ENCODE measurements at places on chromosomes 2 and 18.

DNA sequence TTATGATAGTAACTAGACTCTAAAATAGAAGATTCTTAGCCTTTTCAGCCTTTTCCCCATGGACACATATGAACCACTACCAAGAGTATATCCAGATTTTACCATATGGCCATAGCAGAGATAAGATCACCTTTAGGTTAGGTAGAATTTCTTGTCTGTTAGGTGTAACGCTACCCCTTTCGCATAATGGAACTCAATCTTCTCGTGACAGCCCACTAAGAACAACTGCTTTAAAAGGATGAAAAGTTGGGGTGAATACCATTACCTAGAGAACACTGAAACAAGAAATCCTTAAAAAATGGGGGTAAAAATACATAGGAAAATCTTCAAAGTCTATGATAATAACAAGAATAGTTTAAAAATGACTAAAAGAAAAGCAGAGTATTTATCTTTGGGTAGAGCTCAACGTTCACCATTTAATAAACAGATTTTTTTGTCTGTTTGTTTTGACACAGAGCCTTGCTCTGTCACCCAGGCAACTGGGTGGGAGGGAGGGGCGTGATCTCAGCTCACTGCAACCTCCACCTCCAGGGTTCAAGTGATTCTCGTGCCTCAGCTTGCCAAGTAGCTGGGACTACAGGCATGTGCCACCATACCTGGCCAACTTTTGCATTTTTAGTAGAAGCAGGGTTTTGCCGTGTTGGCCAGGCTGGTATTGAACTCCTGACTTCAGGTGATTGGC, 67.2 kb downstream of the VIL1 start:
- no peak for DNase-seq

DNA sequence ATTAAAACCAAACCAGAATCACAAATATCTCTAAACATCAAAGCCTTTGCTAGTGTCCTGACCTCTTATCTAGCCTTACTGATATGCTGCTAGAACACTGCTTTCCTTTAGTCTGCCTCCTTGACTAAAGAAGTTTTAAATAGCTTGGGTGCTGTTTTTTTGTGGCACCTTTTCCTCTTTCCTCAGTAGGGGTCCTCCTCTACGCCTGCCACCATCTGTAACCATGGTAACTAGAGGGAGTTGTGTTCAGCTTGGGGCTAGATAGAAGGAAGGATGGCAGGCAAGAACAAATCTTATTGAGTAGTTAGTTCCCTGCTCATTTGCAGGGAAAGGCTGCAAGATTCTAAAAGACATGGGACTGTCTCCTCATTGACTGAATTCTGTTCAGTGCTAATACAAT, 86.0 kb downstream of the TAF4B start:
- no peak for DNase-seq

DNA sequence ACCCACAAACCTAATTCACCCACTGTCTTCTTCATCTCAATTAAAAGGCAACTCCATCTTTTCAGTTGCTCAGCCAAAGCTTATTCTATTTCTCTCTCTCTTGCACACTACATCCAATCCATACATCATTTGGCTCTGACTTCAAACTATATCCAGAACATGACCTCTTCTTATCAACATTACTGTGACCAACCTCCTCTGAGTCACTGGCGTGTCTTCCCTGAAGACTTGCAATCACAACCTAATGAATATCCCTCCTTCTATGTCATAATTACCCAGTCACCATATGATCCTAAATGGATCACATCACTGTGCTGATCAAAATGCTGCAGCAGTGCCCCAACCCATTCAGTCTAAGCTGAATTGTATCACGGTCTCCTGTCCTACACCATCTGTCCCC, 22.6 kb upstream of the SULT1C3 start:
- no peak for DNase-seq

- DNase-seq: no peak
Measured at GRCh38 chr2:3296182-3296972, 81.2 kb downstream of the EIPR1 start.

GRCh38 chr2:64284751-64285150, 140.5 kb upstream of the PELI1 start:
- DNase-seq: no peak

- peak; percentile 55 for DNase-seq
Measured at GRCh38 chr2:102703748-102704147, 58.1 kb upstream of the TMEM182 start.

DNA sequence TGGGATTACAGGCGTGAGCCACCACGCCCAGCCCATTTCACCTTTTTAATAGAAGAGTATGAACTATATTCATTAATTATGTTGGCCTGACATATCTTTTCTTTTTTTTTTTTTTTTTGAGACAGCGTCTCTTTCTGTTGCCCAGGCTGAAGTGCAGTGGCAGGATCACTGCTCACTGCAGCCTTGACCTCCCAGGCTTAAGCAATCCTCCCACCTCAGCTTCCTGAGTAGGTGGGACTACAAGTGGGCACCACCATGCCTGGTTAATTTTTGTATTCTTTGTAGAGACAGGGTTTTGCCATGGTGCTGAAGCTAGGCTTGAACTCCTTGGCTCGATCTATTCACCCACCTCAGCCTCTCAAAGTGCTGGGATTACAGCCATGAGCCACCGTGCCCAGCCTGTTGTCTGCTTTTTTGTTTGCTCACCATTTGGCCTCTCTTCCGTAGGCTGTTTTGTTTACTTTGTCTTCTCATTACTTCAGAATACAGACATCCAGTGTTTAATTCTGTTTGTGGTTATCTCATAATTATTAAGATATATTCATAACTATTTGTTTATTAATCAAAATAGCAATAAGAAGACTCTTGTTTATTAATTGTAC, 16.3 kb upstream of the CDH2 start:
- DNase-seq: no peak

- peak; percentile 39 for DNase-seq
Measured at GRCh38 chr2:159557437-159558034, 58.8 kb downstream of the BAZ2B start.

DNA sequence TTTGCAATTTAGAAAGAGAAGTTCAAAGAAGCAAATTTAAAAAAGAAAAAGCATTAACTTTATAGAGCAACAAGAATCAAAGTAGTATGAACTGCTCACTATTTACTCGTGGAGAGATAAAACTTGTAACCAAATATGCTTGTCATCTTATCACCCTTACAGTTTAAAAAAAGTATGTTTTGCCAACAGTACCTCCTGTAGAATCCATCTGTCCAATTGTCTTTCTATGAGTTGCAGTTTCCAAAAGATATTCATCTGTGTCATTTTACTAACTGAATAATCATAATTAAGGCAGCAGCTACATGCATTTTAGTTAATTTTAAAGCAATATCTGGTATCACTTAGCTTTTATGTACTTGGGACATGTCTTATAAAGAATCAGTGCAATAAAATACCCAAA, 1112.3 kb downstream of the DSC3 start:
- no peak for DNase-seq

- no peak for DNase-seq
Measured at GRCh38 chr2:145851730-145852129, 1331.8 kb upstream of the ZEB2 start.

DNA sequence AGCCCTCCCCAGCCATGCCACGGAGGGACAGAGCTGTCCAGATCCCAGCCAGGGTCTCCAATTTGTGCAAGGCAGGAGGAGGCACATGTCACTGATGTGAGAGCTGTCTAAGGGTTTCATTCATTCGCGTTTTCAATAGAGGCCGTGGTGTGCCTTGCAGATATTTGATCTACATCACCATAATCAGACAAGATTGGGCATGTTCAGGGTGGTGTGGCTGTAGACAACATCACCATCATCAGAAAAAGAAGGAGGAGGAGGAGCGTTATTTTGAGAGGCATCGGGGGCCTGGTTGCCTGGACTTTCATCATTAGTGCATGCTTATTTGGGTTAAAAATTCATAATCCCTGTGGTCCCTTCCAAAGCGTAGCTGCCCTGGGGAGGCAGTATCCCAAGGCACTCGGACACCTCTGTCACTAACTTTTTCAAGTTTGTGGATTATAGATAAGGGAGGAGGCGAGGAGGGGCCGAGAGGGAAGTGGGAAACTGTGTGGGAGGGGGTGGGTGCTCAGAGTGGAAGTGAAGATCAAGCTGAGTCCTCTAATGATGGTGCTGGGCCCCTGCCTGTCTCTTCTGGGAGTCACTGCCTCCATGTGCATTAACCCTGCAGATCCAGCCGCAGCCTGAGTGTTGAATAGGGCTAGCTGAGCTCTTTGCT, 194.1 kb downstream of the CTIF start:
- no peak for DNase-seq

DNA sequence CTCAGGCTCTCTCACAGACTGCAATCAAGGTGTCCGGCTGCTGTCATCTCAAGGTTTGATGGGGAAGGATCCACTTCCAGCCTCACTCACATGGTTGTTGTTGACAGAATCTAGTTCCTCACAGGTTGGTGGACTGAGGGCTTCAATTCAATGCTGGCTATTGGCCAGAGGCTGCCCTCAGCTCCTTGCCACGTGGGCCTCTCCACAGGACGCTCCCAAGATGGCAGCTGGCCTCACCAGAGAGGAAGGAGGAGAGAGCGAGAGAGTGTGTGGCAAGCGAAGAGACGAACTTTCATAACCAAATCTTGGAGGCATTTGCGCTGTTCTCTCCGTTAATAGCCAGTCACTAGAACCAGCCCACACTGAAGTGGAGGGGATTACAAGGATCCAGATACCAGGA, 13.5 kb upstream of the DNMT3A start:
- DNase-seq: no peak

GRCh38 chr2:189128970-189129369, 50.6 kb downstream of the COL5A2 start:
- no peak for DNase-seq

DNA sequence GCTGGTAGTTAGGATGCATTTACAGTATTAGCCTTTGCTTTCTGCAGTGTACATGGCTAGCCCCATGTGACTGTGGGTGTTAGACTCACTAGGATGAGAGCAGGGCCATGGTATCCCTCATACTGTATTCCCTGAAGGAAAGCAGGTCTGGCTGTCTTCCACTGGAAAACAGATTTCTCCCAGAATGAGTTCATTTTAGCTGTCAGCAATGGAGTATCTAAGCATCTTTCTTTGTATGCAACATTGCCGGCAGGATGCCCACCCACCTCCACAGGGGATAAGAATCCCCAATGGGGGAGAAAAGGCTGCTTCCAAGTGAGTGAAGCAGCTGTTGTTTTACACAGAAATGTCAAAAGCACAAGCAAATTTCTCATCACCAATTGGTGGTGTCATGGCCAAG, 142.7 kb upstream of the KLHL14 start:
- no peak for DNase-seq

- DNase-seq: no peak
Measured at GRCh38 chr2:125711075-125711474, 944.9 kb upstream of the GYPC start.

DNA sequence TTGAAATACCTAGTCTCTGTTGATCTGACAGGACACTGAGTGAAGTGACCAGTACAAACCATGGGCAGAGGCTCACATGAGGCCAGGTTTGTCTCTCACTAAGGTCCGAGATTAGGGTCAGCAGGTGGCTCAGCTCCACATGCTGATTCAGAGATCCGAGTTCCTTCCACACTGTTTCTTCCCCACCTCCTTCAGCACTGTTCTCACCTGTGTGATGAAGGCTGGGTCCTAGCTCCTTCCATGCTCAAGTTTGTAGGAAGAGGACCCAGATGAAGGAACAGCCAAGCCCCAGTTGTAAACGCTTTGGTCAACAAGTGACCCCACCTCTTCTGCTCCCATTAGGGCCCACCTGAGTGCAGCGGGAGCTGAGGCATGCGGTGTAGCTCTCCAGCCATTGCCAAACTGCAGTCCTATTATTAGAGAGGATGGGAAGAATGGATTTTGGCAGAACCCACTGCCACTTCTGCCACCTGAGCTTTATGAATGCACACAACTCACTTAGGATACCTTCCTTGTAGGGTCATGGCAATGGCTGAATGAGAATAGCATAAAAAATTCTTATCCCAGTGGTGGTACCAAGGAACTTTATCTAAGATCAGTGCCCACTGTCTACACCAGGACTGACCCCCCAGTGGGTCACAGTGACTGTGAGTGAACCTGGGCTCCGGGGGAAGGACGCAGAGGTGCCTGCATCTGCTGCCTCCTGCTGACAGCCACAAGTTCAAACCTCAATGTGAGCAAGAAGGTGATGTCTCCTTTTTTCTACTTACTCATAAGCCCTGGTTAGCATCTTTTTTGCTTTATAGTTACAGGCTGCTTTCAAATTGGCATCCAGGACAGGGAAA, 324.8 kb upstream of the HS6ST1 start:
- DNase-seq: no peak

DNA sequence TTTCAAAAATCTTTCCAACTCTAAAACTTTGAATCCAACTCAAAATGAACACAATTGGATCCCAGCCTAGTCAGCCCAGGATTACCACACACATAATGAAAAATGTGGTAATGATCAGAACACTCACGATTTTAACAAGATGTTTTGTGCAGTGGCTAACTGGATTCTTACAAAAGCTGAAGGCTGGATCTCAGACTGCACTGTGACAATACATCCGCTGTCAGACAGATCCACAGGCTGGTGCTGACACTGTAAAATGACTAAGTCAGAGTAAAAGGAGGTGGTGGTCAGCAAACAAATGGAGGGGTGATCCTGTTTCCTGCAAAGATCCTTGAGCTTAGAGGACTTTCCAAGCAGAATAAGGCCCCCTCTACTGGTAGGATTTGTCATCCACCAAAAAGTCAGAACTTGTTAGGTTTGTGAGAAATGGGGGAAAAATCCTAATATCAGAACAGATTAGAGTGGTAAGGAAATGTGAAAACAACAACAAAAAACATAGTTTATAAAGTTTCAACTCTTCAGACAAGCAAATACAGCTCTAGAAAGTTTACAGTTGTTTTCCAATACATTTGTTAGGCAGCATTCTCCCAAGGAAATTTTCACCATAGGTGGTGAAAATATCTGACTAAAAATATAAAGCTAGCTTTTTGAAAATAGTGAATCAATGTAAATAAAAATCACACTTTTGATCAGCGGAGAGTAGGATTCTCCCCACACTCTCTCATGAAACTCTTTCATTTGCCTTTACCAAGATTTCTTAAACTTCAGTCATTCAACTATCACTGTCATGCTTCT, 211.9 kb downstream of the AGPS start:
- DNase-seq: peak; percentile 36

- DNase-seq: no peak
Measured at GRCh38 chr2:207226243-207226642, 60.5 kb upstream of the KLF7 start.

GRCh38 chr2:120161190-120161589, 62.0 kb downstream of the TMEM185B start:
- DNase-seq: no peak

DNA sequence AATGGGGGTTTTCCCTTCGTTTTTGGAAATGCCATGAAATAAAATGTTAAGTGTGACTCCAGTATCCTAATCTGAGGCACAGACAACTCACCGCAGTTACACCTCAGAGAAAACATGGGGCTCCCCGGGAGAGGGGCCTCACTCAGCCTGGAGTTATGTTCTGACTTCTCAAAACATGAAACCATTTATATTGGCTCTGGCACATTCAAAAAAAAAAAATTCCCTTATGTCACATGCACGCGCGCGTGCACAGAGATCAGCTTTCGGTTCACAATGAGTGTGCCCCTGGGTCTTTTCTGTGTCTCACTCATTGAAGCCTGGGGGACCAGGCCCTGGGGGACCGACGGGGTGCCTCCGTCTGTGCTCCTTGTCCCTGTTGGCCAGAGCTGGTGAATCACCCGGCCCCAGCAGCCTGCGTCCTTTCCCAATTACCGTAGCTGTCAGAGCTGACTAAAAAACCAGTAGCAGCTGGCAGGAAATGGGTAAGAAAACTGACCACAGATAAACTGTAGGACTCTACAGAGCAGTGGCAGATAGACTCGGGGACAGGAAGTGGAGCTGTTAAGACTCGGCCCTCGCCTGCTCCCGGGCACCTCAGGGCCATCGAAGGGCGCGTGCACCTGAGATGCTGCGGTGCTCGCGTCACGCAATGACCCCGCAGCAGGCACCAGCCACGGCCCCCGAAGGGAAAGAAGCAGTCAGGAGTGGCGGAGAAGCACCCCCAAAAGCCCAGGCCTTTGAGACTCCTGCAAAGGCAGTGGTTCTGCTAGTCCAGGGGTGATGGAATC, 138.3 kb upstream of the ID2 start:
- no peak for DNase-seq

Data from A549 (cell line).